ENCODE measurements at places on chromosomes 13 and 19. TPM values are rescaled to one million over a fixed set of nuclear protein-coding genes. Genes with fewer than 3 reads are reported as not detected.

GRCh38 chr13:84279166-84279565 is 396.9 kb upstream of the SLITRK1 start:
- no peak overlapping the region for H3K27ac ChIP-seq
- H3K4me1 ChIP-seq, result no peaks in the 10 kb centered on the region
- no peaks in the 10 kb centered on the region for H3K36me3 ChIP-seq
- H3K4me3 ChIP-seq, result no peak overlapping the region

DNA sequence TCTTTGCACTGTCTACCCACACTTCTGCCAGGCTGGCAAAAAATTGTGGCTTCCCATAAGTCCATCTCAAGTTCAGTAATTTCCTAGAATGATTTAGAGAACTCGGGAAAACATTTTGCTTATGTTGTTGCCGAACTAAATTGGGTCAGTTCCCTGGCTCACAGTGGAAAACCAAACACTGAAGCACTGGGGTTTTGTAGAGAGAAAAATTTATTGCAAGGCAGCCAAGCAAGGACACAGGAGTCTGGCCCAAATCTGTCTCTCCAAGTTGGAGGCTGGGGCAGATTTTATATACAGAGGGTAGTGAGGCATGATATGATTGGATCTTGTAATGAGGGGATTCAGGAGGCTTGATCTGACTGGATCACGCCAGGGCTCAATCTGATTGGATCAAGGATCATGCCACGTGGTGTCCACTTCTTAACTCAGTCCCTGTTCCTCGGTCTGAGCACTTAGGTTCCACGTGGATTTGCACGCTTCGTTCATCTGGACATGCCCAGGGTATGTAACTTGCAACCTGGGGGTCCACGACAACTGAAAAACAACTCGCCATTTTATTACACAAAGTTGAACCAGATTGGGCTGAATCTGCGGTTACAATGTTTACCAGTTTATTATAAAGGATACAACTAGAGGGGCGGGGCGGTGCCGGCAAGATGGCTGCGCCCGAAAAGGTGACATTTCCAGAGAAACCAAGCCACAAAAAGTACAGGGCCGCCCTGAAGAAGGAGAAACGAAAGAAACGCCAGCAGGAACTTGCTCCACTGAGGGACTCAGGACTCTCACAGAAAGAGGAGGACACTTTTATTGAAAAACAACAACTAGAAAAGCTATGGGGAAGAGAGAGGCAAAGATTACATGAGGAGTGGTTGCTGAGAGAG is 7.3 kb downstream of the CD209 start:
- no peak overlapping the region for H3K4me3 ChIP-seq
- no peaks in the 10 kb centered on the region for H3K36me3 ChIP-seq
- DNase-seq, result no peak
- no peak overlapping the region for H3K27ac ChIP-seq

- no peaks in the 10 kb centered on the region for H3K4me1 ChIP-seq
- no peaks in the 10 kb centered on the region for H3K36me3 ChIP-seq
- no peaks in the 10 kb centered on the region for H3K27me3 ChIP-seq
- H3K27ac ChIP-seq, result no peak overlapping the region
These were observed 114.3 kb upstream of the SERP2 start for GRCh38 chr13:44259045-44260027.

DNA sequence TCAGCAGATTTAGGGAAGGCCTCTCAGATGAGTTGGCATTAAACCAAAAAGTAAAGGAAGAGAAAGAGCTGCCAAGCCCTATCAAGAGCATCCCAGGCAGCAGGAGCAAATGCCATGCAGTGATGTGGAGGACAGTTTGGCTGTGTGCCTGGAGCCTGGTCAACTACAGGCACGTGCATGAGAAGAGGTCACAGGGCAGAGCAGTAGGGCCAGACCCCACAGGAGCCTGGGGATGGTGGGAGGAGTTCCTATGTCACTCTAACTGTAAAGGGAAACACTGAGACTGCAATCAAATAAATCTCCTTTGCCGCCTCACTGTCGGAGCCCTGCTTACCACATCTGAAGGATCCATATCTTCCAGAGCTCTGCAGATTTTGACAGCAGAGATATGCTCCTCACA is 240.5 kb downstream of the ENOX1 start:
- H3K27ac ChIP-seq, result no peak overlapping the region
- no peak overlapping the region for H3K4me3 ChIP-seq
- H3K27me3 ChIP-seq, result no peaks in the 10 kb centered on the region
- peaks cover 84% of the 10 kb centered on the region for H3K4me1 ChIP-seq
- H3K36me3 ChIP-seq, result no peaks in the 10 kb centered on the region

Gene SHANK1
- total RNA-seq, result not detected

Gene TMEM272
- total RNA-seq, result 0.23 TPM

Gene PRODH2
- total RNA-seq, result 0.28 TPM
